ENCODE measurements at places on chromosomes 1 and 21. TPM values are rescaled to one million over a fixed set of nuclear protein-coding genes. Genes with fewer than 3 reads are reported as not detected.

DNA sequence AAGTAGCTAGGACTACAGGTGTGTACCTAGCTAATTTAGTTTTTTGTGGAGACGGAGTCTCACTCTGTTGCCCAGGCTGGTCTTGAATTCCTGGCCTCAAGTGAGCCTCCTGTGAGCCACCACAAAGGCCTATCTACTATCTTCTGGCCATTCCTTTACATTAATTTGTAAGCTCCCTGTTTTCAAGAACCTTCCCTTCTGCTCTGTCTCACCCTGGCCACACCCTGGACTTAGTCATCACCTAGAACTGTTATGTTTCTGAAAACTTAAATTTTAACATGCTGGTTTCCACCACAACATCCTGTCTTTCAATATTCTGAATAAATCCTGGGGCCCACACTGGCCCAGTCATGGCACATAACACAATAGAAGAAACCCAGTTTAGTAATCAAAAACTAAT lies 4.9 kb upstream of the B4GALT3 start:
- no peaks in the 10 kb centered on the region for H3K27me3 ChIP-seq
- peak overlapping the region; percentile 78 for H3K27ac ChIP-seq
- H3K36me3 ChIP-seq = no peaks in the 10 kb centered on the region
- DNase-seq = no peak

DNA sequence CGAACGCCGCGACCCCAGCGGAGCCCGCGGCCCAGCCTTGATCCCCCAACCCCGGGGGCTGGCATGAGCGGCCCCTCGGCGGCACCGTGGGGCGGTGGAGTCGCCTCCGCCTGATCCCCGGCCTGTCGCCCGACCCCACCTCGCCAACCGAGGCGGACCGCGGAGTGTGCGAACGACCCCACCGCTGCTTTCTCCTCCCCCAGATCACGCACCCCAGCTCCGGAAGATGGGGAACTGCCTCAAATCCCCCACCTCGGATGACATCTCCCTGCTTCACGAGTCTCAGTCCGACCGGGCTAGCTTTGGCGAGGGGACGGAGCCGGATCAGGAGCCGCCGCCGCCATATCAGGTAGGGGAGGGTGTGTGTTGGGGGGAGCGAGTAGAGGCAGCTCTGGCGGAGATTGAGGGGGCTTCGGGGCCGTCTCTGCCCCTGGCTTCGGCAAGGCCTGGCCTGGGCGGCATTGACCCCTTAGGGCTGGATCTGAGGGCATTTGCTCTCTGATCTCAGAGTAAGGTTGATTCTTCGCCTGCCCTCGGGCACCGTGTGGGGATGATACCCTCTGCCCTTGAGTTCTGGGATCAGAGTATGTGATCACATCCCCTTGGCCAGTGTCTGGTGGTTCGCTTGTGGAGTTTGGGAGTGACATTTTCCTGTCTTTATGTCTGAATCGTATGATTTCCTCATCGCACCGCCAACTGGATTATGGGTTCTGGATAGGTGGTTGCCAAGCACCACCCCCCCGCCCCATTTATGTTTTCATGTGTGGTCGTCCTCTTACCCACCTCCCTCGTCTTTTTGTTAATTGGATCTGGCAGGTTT lies 668 bp downstream of the RNF11 start:
- H3K36me3 ChIP-seq = no peaks in the 10 kb centered on the region
- DNase-seq = peak; percentile 38
- no peaks in the 10 kb centered on the region for H3K27me3 ChIP-seq
- no peak overlapping the region for H3K4me3 ChIP-seq
- no peak overlapping the region for H3K27ac ChIP-seq
- peaks cover 23% of the 10 kb centered on the region for H3K4me1 ChIP-seq

DNA sequence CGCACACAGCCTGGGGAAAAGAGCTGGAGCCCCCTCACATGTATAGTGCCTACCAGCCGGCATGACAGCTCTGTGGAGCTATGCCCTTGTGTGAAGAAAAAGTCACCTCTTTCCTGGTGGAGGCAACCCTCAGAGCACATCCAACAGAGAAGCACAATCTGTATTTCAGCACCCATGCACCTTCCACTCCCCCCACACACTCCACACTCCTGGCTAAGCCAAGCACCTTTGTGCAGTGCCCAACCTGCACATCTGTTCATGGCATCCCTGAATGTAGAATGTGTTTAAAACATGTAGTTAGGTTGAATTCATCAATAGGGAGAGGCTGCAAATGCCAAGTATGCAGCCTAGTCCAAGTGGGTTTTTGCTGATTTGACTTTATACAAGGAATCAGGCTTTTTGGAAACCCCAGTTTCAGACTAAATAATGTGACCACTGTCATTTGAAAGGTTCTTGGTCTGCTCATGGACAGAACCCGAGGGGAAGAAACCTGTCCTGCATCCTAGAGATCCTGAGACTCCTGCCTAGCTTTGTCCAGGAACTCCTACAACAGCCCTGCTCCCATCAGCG lies 197.1 kb downstream of the TOMM20 start:
- no peak overlapping the region for H3K27ac ChIP-seq
- H3K36me3 ChIP-seq = no peaks in the 10 kb centered on the region
- peaks cover 23% of the 10 kb centered on the region for H3K4me1 ChIP-seq
- H3K27me3 ChIP-seq = no peaks in the 10 kb centered on the region

- no peaks in the 10 kb centered on the region for H3K4me1 ChIP-seq
- no peaks in the 10 kb centered on the region for H3K27me3 ChIP-seq
- DNase-seq = no peak
- no peak overlapping the region for H3K4me3 ChIP-seq
- no peak overlapping the region for H3K27ac ChIP-seq
- no peaks in the 10 kb centered on the region for H3K36me3 ChIP-seq
These were observed 57.7 kb upstream of the PDE4B start for GRCh38 chr1:65734979-65735378.

SPATA46 gene
- polyA plus RNA-seq = not detected

All from naive B cell (primary cell).